Activated T-cell treated with anti-CD3 and anti-CD28 coated beads for 4 hours (primary cell): ENCODE measurements at places on chromosomes 7 and 10.
A peak's percentile ranks its signal among the peaks of the same experiment; 100 is the strongest.

- DNase-seq: no peak
Measured at GRCh38 chr10:68594405-68594804, 34.3 kb downstream of the TET1 start.

- no peak for DNase-seq
Measured at GRCh38 chr10:68496072-68496471, 24.3 kb upstream of the DNA2 start.

DNA sequence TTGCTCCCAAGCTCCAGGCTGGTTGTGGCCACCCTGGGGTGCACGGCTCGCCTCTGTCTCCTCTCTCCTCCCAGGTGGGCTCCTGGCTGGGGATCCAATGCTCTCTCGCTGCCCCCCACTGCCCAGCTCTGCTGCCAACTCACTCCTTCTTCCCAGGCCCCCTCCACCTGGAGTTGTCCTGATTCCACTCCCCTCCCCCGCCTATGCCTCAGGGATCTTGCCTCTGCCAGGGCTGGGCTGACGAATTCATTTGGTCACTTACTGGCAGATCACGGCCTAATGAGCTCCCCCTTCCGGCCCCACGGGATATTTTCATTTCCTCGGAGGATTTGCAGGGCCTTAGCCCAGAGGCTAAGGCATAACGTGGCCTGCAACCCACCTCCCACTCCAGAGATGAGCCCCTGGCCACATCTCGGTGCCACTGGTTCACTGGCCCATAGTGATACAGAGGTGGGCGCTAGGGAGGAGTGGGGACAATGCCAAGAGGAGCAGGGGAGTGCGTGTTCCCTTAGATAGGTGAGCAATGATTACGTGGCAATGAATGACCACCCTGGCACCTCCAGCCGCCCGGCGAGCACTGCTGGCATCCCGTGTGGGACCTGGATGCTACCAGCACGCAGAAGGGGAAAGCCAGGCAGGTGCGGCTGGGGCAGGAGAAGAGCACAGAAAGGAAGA, 344.6 kb upstream of the SHH start:
- no peak for DNase-seq

DNA sequence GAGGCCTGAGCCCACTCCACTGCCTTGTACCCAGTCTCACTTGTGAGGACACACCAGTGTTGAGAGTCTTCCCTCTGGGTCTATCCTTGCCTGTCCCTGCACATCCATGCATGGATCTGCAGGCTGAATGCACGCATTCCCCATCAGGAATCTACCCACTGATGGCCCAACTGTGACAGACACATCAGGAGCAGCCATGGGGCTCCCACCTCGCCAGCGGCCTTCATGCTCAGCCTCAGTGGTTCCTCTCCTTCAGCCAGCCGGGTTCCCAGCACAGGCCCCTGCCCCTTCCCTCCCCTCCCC, 21.3 kb downstream of the ANTXRL start:
- DNase-seq: no peak

GRCh38 chr7:43482679-43483252, 100.1 kb upstream of the STK17A start:
- DNase-seq: no peak

DNA sequence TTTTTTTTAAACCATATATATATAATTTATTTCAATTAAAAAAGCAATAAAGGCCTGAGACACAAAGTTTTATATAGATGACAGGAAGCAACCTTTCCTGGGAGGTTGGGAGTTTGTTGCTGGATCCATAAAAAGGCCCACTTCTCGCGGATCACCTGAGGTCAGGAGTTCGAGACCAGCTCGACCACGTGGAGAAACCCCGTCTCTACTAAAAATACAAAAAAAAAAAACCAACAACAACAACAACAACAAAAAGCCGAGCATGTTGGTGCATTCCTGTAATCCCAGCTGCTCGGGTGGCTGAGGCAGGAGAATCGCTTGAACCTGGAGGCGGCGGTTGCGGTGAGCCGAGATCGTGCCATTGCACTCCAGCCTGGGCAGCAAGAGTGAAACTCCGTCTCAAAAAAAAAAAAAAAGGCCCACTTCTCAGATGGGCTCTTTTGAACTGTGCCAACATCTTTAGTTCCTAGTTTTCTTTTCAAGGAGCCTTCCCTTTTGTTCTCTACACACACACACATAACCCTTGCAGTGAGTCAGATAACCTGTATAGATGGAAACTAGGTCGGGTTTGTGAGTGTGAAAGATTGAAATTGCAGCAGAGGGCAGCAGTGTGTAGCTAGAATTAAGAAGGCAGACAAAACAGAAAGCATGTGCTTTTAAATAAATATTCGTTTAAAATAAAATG, 1.2 kb upstream of the SMNDC1 start:
- DNase-seq: peak; percentile 40

DNA sequence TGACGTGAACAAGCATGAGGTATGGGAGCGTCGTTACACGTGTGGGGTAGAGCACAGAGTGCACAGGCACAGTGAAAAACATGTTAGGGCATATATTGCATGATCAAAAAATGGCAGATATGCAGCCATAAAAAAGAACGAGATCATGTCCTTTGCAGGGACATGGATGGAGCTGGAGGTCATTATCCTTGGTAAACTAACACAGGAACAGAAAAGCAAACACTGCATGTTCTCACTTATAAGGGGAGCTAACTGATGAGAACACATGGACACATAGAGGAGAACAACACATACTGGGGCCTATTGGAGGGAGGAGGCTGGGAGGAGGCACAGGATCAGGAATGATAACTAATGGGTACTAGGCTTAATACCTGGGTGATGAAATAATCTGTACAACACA, 66.3 kb downstream of the TACC2 start:
- DNase-seq: no peak

DNA sequence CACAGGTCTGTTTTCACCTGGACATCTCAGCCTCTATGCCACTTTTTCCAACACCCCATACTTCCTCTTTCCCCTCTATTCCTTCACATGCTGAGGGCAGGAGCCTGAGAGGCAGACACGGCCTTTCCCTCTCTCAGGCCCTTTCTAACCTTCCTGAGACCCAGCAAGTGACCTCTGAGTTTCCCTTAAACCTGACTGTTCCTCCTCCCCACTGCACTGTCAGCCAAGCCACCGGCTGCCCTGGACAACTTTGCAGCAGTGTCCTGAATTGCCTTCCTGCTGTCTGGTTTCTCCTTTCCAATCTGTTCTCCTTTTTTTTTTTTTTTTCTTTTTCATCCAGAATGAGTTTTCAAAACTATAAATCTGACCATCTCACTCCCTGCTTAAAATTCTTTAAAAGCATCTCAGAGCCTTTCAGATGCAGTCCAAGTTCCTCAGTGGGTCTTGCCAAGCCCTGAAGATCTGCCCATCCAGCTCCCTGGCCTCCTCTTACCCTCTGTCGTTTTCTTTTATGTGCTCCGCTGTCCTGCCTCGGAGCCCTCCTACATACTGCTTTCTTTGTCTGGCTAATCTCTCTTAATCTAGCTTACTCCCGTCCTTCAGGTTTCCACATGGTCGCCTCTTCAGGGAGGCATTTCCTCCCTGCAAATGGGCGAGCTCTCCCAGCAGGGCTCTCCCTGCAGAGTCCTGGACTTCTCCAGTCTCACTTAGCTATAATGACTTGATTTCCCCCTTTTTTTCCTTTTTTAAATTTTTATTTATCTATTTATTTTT, 30.5 kb downstream of the SLC13A4 start:
- DNase-seq: no peak

DNA sequence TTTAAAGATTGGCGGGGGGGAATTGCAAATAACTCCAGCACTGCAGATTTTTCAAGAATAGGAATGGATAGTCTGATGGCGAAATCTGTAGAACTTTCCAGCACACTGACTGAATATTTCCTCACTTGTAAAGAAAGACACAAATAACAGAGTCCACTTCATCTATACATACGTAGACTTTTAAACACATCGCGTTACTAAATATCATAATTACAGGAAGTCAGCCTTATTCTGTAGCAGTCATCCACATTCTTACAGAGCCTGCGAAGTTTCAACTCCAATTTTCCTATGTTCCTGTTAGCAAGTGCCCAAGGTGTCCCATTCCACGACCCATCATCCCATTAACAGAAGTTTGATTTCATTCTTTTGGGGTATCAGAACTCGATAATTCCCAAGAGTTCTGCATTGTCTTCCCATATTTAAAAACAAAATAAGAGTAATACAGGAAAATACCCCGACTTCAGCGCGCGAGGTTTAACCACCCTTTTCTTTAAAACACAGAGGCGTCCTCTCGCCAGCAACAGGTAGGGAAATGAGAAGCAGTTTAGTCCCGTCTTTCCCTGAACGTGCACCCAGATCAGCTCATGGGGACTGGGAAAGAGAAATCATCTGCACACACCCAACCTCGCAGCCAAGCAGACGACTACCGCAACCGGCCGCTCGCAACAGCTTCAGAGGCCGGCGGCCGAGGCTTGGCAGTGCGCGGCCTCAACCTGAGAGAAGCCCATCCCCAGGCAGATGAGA, 880 bp downstream of the HERC4 start:
- no peak for DNase-seq

DNA sequence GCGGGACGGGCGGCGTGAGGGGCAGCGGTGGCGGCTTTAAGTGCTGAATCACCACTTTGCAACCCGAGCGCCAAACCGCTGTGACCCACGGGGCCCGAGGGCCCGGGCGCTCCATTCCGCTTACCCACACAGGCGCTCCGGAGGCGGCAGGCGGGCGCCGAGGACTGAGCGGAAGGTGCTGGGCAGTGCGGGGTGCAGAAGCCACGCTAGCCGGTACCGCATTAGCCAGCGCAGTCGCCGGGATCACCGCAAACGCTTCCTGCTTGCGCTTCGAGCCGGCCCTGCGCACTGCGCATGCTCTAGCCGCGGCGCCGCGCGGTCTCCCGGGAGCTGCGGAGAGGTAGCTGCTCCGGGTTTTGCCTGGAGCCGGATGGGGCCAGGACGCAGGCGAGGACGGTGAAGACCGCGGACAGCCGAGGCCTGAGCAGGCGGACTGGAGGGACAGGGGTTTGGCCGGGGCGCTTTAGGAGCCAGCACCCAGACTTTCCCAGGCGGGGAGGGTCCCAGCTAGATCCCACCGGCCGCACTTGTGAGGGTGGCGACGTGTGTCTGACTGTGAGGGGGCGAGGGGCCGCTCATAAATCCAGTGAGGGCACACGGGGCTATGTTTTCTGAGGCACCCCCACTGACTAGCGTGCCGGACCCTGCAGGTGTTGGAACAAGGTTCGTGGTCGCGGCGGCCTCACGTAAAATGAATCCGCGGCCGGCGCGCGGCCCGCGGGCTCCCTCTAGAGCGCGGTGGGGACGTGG, at the start of gene IDE:
IDE (minus strand) TSS at position 296 of the 750 bp plus-strand sequence; CDS start at position 222, 74 bp downstream.
- DNase-seq: peak; percentile 69

- DNase-seq: no peak
Measured at GRCh38 chr10:80599424-80599847, 61.7 kb downstream of the SH2D4B start.

DNA sequence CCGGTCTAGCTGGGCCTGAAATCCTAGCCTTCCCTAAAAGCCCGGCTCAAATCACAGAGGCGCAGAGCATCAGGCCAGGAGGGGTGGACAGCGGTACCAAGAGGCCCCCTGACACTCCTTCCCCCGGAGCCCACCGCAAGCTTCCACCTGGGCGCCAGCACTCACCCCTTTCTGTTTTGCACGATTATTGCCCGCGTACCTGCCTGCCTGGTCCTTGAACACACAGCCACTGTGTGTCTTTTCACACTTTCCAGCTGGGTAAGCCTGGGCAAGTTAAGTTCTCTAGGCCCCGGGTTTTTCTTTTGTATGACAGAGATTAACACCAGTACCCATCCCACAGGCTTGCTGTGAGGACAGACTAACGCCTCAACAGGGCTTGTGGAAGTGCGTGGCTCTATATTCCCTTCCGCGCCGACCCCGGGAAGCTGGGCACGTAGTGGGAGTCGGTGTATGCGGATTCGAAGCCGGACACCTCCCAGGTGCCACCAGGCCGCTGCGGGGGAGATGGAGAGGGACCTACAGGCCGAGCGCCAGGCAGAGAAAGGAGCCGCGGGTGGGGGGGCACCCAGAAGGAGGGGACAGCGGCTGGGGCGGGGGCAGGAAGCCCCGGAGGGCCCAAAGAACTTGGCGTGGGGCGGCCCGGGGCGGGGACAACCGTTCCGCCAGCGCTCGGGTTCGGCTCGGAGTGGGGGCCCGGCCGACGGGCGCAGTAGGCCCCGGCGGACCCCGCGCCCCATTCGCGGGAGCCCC, 792 bp downstream of the ZNF746 start:
- DNase-seq: peak; percentile 43
